ENCODE measurements at places on chromosomes 2 and 18. TPM values are rescaled to one million over a fixed set of nuclear protein-coding genes. Genes with fewer than 3 reads are reported as not detected.

RESP18 gene
- not detected for total RNA-seq

DNA sequence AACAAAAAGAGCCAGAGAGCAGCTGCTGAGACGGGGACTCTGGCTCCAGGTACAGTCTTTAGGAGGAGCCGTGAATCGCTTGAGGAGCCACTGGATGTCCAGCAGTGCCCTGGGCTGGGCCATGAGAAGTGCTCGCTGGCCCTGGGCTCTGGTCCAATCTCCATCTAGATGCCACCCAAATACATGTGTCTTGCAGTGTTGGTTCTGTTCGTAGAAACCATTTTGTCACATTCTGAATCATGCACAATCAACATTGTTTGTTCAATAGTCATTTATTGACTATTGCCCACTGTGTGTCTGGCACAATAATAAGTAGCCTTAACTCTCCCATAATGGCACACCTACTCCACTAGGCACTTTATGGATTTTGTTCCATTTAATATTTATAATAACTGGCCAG lies 26.1 kb downstream of the TYMS start:
- no peak overlapping the region for H3K27ac ChIP-seq
- no peaks in the 10 kb centered on the region for H3K27me3 ChIP-seq
- no peaks in the 10 kb centered on the region for H3K4me1 ChIP-seq
- no peak for DNase-seq

GRCh38 chr2:119377993-119378345 lies 11.2 kb downstream of the DBI start:
- no peak overlapping the region for H3K27ac ChIP-seq
- peaks cover 6% of the 10 kb centered on the region for H3K36me3 ChIP-seq
- H3K27me3 ChIP-seq: no peaks in the 10 kb centered on the region
- no peak for DNase-seq
- H3K4me1 ChIP-seq: no peaks in the 10 kb centered on the region

GRCh38 chr2:101267671-101268656 lies 15.3 kb downstream of the CNOT11 start:
- no peaks in the 10 kb centered on the region for H3K4me1 ChIP-seq
- H3K27ac ChIP-seq: no peak overlapping the region
- no peaks in the 10 kb centered on the region for H3K27me3 ChIP-seq
- no peak overlapping the region for H3K4me3 ChIP-seq
- DNase-seq: no peak
- H3K36me3 ChIP-seq: peaks cover 27% of the 10 kb centered on the region

GRCh38 chr2:40224318-40224717 lies 227.6 kb downstream of the SLC8A1 start:
- no peaks in the 10 kb centered on the region for H3K36me3 ChIP-seq
- no peak overlapping the region for H3K27ac ChIP-seq
- no peaks in the 10 kb centered on the region for H3K27me3 ChIP-seq
- no peaks in the 10 kb centered on the region for H3K4me1 ChIP-seq
- DNase-seq: no peak
- H3K4me3 ChIP-seq: no peak overlapping the region

DNA sequence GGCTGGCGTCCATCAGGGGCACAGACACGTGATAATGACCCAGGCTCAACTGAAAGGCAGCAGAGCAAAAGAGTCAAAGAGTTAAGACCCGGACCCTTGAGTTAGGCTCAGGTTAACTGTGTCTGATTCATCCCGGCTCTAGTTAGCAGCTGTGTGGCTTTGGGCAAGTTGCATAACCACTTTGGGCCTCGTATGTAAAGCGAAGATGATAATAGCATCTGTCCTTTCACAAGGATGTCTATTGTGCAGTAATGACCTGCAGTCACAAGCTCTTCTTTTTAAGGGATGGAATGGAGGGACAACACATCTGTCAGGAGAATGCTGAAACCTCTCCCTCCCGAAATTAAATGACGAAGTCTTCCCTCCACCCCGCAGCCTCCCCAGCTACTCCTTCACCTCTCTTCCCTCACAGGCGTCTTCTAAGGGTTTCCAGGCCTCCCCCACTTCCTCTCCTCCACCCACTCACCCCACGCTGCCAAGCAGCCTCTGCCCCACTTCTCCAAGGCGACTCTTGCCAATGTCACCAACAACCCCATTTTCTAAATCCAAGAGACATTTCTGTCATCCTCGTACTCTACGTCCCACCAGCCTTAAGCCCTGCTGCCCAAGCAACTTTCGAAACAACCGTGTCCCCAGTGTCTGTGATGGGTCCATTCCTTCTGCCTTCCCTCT lies 135.1 kb upstream of the ID2 start:
- no peaks in the 10 kb centered on the region for H3K27me3 ChIP-seq
- H3K4me1 ChIP-seq: peaks cover 31% of the 10 kb centered on the region
- DNase-seq: no peak
- H3K36me3 ChIP-seq: no peaks in the 10 kb centered on the region
- H3K27ac ChIP-seq: no peak overlapping the region

GRCh38 chr2:163200741-163201140 lies 362.2 kb upstream of the KCNH7 start:
- no peak overlapping the region for H3K27ac ChIP-seq
- no peaks in the 10 kb centered on the region for H3K36me3 ChIP-seq
- H3K27me3 ChIP-seq: no peaks in the 10 kb centered on the region
- no peaks in the 10 kb centered on the region for H3K4me1 ChIP-seq
- DNase-seq: no peak

DNA sequence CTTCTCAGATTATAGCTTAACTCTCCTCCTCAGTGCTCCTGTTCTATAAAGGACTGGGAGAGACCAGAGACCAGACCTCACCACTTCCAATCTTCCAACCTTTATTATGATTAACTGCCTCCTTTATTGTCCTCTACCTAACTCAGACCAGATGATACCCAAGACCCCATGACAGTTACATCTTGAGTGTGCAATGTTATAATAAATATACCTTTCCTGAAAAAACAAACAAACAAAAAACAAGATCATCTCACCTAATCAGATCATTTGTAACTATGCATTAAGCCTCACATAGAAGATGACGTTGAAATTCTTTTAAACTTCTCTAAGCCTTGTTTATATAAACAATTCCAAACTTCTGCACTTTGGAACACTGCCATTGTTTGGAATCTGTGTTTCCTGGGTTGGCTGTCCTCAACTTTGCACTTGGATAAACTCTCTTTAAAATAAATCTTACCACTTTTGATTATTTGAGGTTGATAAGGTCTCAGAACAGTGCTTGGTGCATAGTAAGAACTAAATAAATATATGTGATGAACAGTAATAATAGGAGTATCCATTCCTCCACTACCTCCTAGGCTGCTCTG lies 342.7 kb downstream of the TDRD15 start:
- no peak overlapping the region for H3K4me3 ChIP-seq
- no peaks in the 10 kb centered on the region for H3K4me1 ChIP-seq
- no peaks in the 10 kb centered on the region for H3K27me3 ChIP-seq
- DNase-seq: no peak
- no peak overlapping the region for H3K27ac ChIP-seq

NOSTRIN gene
- 12.6 TPM for total RNA-seq

PPP1R1C gene
- not detected for total RNA-seq

CCDC141 gene
- total RNA-seq: 4.3 TPM

DNA sequence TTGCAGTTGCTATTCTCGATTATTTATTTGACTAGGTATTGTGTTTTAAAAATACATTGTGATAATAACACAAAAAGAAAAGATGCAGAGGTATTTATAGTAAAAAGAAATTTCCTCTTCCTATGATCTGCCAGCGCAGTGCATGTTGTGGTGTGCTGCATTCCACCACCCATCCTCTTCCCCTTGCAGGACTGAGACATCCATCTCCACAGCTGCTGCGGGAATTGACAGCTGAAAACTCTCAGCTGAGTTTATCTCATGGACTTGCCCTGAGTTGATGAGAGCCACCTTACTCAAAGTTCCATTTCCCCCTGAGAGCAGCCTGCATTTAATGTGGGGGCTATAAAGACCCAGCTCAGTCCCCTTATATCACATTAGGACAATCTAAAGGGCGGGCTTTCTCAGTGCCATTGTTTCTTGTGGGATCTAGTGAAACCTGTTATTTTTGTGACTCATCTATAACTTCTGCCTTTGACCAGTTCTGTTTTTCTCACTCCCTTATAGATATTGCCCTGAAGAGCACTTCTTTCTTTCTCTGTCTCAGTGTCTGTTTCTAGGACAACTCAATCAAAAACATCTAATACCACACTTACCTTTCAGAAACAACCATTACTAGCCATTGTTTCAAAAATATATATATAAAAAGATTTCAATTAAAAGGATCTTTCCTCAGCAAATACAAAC lies 698.5 kb downstream of the NR4A2 start:
- H3K27ac ChIP-seq: no peak overlapping the region
- no peak overlapping the region for H3K4me3 ChIP-seq
- no peak for DNase-seq
- H3K36me3 ChIP-seq: no peaks in the 10 kb centered on the region
- no peaks in the 10 kb centered on the region for H3K27me3 ChIP-seq

ZAP70 gene
- 4.3 TPM for total RNA-seq

PLEKHH2 gene
- total RNA-seq: 15.3 TPM

EFHD1 gene
- 6.9 TPM for total RNA-seq

DNA sequence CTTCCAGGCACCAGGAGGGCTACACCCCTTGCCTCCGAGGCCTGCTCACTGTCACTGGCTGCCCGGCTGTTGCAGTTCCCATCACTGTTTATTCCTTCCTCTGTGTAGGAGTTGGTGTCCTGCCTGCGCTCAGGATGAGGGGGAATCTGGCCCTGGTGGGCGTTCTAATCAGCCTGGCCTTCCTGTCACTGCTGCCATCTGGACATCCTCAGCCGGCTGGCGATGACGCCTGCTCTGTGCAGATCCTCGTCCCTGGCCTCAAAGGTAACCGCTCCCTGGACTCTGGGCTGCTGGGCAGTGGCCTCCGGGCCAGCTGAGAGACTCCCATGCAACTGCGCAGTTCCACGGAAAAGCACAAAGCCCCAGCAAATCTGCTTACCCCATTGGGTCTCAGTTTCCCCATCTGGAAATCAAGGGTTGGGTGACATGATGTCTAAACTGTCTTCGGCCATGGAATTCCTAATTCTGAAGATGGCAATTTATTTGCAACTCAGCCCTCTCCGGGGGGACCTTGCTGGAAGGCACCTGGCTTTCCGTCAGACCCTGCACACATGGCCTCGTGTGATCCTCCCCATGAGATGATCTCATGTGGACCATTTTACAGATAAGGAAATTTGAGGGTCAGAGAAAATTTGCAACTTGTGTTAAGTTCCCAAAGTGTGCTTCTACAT lies 9.4 kb downstream of the COLEC11 start:
- H3K27me3 ChIP-seq: no peaks in the 10 kb centered on the region
- H3K36me3 ChIP-seq: no peaks in the 10 kb centered on the region
- no peak overlapping the region for H3K27ac ChIP-seq
- no peak for DNase-seq
- H3K4me3 ChIP-seq: no peak overlapping the region
- H3K4me1 ChIP-seq: no peaks in the 10 kb centered on the region

DNA sequence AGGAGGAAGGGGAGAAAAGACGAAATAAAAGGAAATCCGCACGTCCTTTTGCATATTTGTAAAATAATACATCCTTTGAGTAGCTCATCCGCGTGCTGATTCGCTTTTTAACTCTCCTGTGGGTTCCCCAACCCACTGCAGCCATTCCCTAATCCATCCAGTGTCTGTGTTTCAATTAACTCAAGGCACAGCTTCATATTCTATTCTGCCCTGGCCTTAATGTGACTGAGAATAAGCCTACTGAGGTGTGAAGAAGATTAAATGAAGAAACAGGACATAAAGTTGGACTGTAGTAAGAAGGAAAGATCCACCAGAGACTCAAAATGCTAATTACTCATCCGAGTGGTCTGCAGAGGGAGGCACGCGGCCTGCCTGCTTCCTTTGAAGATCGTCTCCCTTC lies 161.4 kb upstream of the SH3BP4 start:
- no peak overlapping the region for H3K27ac ChIP-seq
- H3K36me3 ChIP-seq: no peaks in the 10 kb centered on the region
- no peak for DNase-seq
- H3K4me1 ChIP-seq: no peaks in the 10 kb centered on the region

GRCh38 chr2:5368263-5368662 lies 323.9 kb upstream of the SOX11 start:
- no peaks in the 10 kb centered on the region for H3K4me1 ChIP-seq
- no peaks in the 10 kb centered on the region for H3K27me3 ChIP-seq
- no peaks in the 10 kb centered on the region for H3K36me3 ChIP-seq
- no peak for DNase-seq
- H3K27ac ChIP-seq: no peak overlapping the region

GRCh38 chr18:12531749-12532148 lies 124.0 kb downstream of the PRELID3A start:
- H3K36me3 ChIP-seq: no peaks in the 10 kb centered on the region
- H3K27me3 ChIP-seq: no peaks in the 10 kb centered on the region
- H3K27ac ChIP-seq: no peak overlapping the region
- H3K4me3 ChIP-seq: no peak overlapping the region
- no peak for DNase-seq

GRCh38 chr18:46152436-46152807 lies 48.2 kb downstream of the HAUS1 start:
- peak overlapping the region; percentile 37 for H3K27ac ChIP-seq
- DNase-seq: peak; percentile 90
- no peaks in the 10 kb centered on the region for H3K36me3 ChIP-seq
- no peak overlapping the region for H3K4me3 ChIP-seq
- no peaks in the 10 kb centered on the region for H3K27me3 ChIP-seq
- peaks cover 41% of the 10 kb centered on the region for H3K4me1 ChIP-seq

DNA sequence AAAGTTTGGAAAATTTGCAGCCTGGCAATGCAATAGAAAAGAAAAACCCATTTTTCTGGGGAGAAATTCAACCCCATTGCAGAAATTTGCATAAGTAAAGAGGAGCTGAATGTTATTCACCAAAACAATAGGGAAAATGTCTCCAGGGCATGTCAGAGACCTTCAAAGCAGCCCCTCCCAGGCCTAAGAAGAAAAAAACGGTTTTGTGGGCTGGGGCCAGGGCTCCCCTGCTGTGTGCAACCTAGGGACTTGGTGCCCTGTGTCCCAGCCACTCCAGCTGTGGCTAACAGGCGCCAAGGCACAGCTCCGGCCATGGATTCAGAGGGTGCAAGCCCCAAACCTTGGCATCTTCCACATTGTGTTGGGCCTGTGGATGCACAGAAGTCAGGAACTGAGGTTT lies 224.5 kb downstream of the TXNL1 start:
- H3K4me1 ChIP-seq: no peaks in the 10 kb centered on the region
- no peaks in the 10 kb centered on the region for H3K27me3 ChIP-seq
- no peaks in the 10 kb centered on the region for H3K36me3 ChIP-seq

- no peak overlapping the region for H3K4me3 ChIP-seq
- no peak overlapping the region for H3K27ac ChIP-seq
- no peaks in the 10 kb centered on the region for H3K4me1 ChIP-seq
- H3K27me3 ChIP-seq: no peaks in the 10 kb centered on the region
Measured at GRCh38 chr2:151669585-151670081, 64.6 kb downstream of the NEB start.

SATB2 gene
- total RNA-seq: 1.9 TPM

GRCh38 chr18:54720620-54721019 lies 107.7 kb upstream of the RAB27B start:
- H3K36me3 ChIP-seq: no peaks in the 10 kb centered on the region
- no peak overlapping the region for H3K4me3 ChIP-seq
- H3K4me1 ChIP-seq: no peaks in the 10 kb centered on the region
- H3K27me3 ChIP-seq: no peaks in the 10 kb centered on the region
- no peak for DNase-seq

HOXD1 gene
- 0.40 TPM for total RNA-seq

COL6A3 gene
- 82.6 TPM for total RNA-seq
